Uterus (tissue), 4 donors: ENCODE measurements at places on chromosomes 7 and 10.

- no peak for DNase-seq
These were observed 7.4 kb downstream of the TAS2R41 start for GRCh38 chr7:143485094-143485493.

GRCh38 chr7:147707926-147708325 lies 882.6 kb upstream of the C7orf33 start:
- DNase-seq, result no peak

DNA sequence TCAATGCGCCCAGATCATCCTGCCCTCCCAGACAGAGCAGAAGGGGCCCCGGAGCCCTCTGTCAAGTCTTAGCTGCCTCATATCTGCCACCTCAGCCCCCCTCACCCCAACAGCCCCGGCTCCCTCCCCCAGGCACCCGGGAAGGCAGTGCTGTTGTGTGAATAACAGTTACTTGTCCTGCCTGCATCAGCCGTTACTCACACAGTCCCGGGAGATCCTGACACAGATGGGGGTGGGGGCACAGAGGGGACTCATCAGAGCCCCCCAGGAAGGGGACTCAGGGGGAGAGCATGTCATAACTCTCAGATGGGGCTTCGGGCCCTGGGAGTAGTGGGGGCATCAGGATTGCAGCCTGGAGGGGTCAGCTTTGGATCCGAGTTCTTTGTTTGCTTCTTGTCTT lies 12.4 kb upstream of the SERPINE1 start:
- DNase-seq, result no peak

- no peak for DNase-seq
These were observed 72.3 kb downstream of the ELMO1 start for GRCh38 chr7:37376386-37376785.

DNA sequence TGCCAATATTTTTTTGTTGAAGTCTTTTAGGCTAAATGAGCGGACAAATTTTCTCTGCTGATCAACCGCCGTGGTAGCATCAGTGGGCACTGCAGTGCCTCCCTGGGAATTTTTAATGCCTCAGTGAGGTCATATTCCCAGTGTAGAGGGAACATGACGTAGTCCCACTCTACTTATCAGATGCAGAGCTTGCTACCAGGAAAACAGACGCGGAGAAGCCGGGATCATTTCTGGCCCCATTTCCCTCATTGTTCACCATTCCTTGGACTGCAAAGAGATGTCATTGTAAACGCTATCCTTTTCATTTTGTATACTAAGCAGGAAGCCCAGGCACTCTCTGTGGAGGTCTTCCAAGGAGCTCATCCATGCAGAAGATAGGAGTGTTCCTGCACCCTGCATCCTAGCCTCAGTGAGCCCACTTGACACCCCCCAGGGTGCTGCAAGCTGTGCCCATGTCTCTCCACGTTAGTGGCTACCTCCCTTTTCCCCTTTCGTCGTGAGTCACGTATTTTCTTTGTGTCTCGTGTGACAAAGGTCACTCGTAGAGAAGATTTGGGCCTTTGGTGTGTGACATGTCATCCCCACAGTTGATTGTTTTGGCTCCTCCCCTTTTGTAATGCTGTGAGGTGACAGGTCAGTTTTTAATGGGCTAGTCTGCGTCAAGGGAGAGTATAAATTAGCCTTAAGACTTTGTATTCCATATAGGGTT lies 145.5 kb downstream of the TCF7L2 start:
- DNase-seq, result no peak

DNA sequence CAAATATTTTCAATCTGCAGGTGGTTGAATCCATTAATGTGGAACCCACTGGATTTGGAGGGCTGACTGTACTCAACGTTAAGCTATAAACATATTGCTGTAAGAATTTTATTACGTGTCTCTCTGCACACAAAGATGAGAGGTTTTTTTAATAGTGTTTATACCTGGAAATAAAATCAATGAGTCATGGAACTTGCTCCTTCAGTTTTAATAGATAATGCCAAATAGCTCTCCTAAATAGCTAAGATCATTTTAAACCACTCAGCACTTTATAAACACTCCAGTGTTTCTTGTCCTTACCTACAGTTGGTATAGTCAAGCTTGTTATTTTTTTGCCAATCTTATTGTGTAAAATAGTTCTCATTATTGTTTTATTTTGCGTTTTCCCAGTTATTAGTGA lies 455.6 kb upstream of the FZD8 start:
- DNase-seq, result no peak

GRCh38 chr7:77416621-77417371 lies 647 bp upstream of the GSAP start:
- DNase-seq, result no peak

DNA sequence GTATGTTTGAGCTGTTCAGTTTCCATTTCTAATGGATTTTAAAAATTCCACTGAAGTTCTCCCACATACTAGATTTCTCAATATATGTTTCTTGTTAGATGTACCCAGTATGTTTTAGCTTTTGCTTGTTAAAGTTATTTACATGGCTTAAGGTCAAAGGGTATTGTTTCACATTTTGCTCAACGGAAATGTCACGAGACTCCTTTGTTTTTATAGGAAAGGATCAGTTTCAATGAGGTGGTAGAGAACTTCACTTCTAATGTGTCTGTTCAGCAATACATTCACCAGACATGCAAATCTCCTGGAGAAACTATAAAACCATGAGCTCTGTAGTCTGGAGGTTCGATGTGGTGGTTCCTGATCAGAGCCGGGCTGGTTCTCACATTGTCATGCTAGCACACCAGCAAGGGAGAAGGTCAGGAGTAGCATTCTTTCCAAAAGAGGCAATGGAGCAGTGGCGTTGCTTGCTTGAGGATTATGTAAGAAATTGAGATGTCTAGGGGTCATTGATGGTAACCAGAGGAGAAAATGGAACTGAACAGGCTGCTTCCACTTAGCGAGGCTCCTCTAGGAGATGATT lies 114.0 kb downstream of the RAB18 start:
- DNase-seq, result no peak

DNA sequence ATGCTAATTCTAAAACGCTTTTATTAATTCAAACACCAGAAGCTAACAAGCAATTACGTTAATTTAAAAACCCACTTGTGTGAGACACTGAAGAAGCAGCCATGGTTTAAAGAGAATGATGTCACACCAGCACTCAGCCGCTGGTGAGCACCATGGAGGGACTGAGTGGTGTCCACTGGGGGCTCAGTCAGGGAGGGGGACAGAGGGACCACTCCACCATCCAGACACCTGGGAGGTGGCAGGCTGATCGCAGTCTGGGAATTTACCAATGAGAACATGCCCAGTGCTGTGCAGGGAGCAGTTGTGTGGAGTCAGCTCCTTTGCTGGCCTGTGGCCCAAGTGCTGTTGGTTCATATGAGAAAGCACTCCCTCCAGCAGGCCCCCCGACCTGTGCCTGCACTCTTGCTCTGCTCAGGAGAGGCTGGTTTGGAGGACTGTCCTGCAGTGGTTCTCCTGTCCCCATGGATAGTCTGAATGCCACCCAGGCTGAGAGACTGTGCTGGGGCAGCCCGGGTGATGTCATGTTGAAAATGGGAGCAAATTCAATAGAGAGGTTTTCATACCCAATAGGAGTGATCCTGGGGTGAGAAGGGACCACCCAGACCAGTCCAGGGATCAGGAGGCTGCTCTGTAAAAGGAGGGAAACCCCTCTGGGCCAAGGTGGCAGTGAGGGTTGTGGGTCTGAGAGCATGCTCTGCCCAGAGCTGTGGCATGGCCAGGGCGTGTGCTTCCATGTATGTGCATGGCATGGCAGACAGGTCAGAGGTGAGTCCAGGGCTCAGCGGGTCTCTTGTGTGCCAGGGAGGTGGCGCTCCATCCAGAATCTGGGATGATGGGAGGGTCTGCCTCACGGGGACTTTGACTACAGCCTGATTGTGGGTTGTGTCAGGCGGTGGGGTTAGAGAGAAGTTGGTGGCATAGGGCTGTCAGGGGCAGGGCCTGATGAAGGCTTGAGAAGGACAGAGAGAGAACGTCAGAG lies 12.7 kb downstream of the ADCY1 start:
- no peak for DNase-seq

DNA sequence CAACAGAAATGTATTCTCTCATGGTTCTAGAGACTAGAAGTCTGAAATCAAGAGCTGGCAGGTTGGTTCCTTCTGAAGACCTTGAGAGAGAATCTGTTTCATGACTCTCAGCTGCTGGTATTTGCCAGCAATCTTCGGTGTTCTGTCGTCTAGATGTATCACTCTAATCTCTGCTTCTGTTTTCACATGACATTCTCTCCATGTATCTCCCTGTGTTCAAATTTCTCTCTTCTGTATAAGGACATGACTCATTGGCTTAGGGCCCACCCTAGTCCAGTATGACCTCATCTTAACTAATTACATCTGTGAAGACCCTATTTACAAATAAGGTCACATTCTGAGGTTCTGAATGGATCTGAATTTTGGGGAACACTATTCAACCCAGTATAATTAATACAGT lies 82.3 kb downstream of the ANKRD7 start:
- DNase-seq, result no peak

DNA sequence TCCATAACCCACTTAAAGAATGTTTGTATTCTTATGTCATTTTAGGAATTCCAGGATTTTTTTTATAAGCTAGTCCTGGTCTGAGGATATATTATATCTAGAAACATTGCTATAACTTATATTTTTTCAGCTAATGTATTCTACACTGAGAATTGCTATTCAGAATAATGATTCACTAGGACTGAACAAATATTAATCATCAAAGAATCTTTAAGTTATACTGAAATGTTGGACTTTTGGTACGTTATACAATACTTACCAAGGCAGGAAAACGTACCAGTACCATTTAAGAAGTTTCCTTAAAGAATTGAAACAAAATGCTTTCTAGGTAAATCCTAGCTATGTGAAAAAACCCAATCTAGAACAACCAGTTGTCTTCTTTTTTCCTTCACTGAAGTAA lies 18.4 kb downstream of the PTTG1IP2 start:
- DNase-seq, result no peak

- DNase-seq, result no peak
These were observed 202.6 kb upstream of the CTBP2 start for GRCh38 chr10:125362950-125363349.

GRCh38 chr7:111803015-111803758 lies 240.9 kb upstream of the IMMP2L start:
- no peak for DNase-seq

GRCh38 chr10:1516492-1517165 lies 220.7 kb downstream of the ADARB2 start:
- DNase-seq, result no peak

DNA sequence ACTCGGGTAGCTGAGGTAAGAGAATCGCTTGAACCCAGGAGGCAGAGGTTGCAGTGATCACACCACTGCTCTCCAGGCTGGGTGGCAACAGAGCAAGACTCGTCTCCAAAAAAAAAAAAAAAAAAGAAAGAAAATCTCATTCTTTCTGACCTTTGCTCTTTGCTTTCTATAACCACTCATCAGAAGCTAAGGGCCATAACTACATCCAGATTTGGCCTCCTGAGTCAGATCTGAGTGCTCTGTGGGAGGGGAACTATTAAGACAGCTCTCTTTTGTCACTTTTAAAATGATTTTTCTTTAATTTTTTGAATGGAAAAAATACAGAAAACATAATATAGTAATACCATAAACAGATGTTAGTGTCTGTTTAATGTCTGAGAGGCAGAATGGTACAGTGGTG lies 210.1 kb downstream of the KIAA1217 start:
- DNase-seq, result no peak

- no peak for DNase-seq
These were observed 750.1 kb downstream of the MAGI2 start for GRCh38 chr7:78703391-78703790.

DNA sequence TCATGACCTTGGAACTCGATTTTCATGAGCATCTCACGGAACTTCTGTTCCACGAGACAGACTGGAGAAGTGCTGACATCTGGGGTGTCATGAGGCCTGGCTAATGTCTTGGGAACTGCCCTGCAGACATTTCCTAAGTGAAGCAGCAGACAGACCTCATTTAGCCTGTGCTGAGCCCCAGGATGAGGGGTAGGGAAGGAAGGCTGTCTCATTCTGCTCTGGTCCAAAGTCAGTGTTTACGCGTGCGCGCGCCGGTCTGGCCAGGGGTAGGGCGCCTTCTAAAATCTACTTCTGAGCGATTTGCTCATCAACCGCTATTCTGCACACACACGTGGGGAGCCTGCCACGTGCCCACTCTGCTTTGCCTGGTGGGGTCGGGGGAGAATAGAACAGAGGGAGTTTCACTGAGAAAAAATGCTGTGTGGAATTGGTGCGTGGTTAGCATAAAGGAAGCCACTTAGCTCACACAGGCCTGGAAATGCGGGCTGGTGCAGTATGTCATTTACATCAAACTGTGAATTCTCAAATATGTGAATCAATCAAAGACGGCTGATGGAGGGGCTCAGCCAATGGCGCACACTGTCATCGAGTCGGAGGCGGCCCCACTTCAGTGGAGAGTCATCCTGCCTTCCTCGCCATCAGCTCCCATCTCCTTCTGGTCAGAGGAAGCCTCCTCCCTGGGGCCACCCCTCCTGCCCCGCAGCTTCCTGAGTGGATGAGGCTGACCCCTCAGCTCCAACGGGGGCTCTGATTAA lies 335.1 kb downstream of the ADARB2 start:
- no peak for DNase-seq

- no peak for DNase-seq
These were observed 16.9 kb upstream of the ENTPD1 start for GRCh38 chr10:95739056-95739455.

- no peak for DNase-seq
These were observed 46.7 kb downstream of the SGMS1 start for GRCh38 chr10:50577010-50577409.

GRCh38 chr10:103660364-103661197 lies 167.1 kb downstream of the NEURL1 start:
- DNase-seq, result no peak

DNA sequence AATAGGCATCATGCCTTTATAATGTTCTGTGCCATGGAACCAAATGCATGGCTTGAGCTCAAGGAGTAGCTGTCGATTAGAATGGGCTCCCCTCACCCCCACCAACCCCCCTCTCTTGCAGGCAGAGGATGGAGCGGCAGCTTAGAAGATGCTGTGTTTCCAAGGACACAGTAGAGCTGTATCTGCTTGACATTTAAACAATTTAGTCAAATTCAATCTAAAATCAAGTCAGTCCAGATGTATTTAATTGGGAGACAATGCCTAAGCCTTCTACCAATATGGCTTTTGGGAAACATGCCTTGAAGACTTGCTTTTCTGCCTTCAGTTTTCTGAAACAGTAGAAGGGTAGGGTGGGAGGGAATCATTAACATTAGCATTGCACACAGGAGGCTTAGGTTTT lies 497.1 kb upstream of the NRP1 start:
- no peak for DNase-seq

- no peak for DNase-seq
These were observed 126.5 kb downstream of the HIPK2 start for GRCh38 chr7:139651308-139651707.

- no peak for DNase-seq
These were observed 64.1 kb downstream of the KAT6B start for GRCh38 chr10:74890460-74890859.

GRCh38 chr7:27774717-27775328 lies 34.9 kb downstream of the TAX1BP1 start:
- DNase-seq, result no peak
